GM12891 (cell line): ENCODE measurements at places on chromosomes 5 and 9.

DNA sequence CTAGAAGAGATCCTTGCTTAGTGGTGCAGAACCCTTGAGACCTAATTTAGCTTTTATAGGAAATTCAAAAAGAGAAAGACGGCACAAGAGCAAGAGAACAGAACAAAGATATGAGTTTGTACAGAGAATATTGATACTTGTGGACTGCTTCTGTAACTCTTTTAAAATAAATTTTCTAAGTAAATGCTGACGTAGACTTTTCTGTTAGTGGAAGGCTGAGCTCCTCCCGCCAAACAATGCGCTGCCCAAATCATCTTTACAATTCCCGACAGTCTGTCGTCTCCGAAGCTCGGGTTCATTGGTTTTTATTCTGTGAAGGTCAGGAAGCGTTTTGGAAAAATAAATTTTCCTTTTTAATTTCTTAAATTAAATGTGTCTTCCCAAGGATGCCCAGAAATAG lies 22.3 kb downstream of the RORB start:
- no peak for DNase-seq

GRCh38 chr5:168162464-168162863 lies 129.0 kb upstream of the WWC1 start:
- DNase-seq: no peak

DNA sequence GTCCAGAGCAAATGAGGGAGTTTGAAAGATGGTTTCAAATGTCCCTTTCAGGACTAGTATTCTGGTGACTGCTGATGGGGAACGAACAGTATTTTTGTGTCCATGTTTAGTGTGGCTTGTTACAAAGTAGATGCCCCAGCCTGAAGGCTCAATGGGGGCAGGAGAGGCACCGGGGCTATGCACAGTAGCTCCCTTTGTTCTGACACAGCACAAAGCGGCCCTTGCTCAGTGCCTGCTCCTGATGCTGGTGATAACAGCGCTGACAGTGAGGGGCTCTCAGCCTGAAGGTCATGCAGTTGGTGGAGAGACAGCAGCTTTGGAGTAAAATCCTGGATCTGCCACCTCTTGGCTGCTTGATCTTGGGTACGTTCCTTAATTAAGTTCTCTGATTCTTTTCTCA lies 188.9 kb downstream of the SLIT3 start:
- DNase-seq: no peak

DNA sequence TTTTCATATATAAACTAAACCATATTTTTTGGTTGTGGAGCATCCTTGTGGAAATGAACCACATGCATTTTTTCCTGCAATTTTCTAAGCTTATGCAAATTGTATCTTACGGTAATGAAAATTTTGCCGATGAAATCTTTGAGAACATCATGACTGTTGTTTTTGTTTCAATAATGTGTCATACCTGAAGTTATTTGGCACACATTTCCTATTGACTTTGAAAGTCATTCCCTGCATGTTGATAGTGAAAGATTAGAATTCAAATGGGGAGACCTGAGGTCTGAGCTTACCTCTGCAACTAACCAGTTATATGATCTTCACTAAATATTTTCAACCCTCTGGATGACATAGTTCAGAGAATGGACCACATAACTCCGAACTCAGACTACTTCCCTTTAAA lies 88.5 kb downstream of the PRR16 start:
- DNase-seq: no peak

DNA sequence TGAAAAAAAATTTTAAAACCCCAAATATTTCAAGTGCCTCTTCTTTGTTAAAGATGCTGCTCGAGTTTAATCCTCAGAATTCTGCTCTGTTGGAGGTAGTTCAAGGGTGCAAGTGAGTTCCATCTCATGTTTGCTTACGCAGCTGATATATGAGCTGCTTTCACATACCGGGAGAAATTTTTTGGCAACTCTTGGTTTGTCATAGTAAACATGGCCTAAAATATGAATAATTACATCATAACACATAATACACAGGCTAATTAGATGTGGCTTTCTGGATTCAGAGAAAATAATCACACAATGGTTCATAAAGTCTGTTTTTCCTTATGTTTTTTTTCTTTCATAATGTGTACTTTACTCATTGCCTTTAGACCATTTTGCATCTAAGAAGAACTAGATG lies 1134.1 kb downstream of the PTPRD start:
- DNase-seq: no peak

- no peak for DNase-seq
These were observed 184.9 kb downstream of the SMC2 start for GRCh38 chr9:104278929-104279496.
